ENCODE measurements at places on chromosomes 2 and 18. TPM values are rescaled to one million over a fixed set of nuclear protein-coding genes. Genes with fewer than 3 reads are reported as not detected.

Gene SERPINB10
- not detected for total RNA-seq

Gene CACNB4
- total RNA-seq, result 0.25 TPM

Gene RAB31
- 1.6 TPM for total RNA-seq

Gene EGR4
- total RNA-seq, result 0.10 TPM

Gene FBXO36
- 0.62 TPM for total RNA-seq

Gene MEP1B
- total RNA-seq, result 0.18 TPM

Gene PIGN
- 21.8 TPM for total RNA-seq

Gene NEU4
- total RNA-seq, result 0.26 TPM

Gene SLC14A1
- total RNA-seq, result 2.2 TPM

Gene UPP2
- not detected for total RNA-seq

Gene ADCY3
- total RNA-seq, result 21.4 TPM

GRCh38 chr2:211598238-211598637, 940.4 kb downstream of the ERBB4 start:
- DNase-seq, result no peak

GRCh38 chr2:27912512-27912911, 22.0 kb downstream of the BABAM2 start:
- DNase-seq, result no peak

DNA sequence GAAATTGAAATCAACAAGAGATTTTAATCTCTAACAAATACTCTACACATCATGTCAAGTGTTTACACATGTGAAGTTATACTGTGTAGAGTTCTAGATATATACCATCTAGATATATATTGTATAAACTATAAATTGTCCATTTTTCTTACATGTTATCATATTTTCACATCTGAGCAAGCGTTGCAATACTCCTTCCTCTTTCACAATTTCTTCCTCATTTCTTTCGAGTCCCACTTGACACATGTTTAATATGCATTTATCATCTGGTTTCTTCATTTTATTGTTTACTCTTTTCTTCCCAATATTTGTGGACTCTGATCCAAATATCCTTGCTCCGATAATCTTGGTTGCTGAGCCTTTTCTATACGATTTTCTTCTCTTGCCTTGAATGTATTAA, 50.2 kb downstream of the UNC80 start:
- DNase-seq, result no peak

GRCh38 chr2:67050622-67051021, 346.5 kb upstream of the ETAA1 start:
- DNase-seq, result no peak

DNA sequence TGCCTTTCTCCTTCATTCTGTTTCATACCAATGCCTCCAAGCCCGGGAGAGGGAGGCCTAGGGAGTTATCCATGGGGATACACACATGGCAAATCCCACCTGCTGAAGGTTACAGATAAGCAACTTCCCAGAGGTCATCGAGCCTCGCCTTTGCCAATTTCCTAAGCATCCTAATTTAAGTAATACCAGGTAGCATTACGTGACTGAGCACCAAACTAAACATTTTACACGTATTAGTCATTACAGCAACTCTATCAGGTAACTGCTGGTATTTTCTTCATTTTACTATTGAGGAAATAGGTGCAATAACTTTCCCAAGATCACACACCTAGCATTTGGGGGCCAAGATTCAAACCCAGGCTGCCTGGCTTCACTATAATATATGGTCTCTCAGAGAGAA, 30.1 kb upstream of the BZW1 start:
- DNase-seq, result no peak

DNA sequence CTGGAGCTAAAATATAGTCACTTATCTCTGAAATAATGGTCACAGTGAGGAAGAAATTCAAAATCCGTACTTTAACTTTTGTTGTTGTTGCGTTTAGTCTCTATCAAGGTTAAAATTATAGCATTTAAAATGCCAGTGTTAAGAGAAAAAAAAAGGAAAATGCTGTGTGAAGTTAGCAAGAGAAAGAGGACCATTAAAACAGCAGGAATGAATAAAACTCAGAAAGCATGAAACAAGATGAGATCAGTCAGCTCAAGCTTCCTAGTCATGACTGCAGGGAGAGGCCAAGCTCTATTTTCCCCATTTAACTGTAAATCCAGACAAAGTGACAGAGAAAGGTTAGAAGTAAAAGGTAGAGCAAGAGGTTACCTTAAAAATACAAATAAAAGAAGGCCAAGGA, 281.7 kb upstream of the ATP5MC3 start:
- no peak for DNase-seq

GRCh38 chr2:190723397-190724090, 74.7 kb downstream of the NAB1 start:
- no peak for DNase-seq

GRCh38 chr2:88651646-88652045, 24.4 kb upstream of the EIF2AK3 start:
- no peak for DNase-seq

DNA sequence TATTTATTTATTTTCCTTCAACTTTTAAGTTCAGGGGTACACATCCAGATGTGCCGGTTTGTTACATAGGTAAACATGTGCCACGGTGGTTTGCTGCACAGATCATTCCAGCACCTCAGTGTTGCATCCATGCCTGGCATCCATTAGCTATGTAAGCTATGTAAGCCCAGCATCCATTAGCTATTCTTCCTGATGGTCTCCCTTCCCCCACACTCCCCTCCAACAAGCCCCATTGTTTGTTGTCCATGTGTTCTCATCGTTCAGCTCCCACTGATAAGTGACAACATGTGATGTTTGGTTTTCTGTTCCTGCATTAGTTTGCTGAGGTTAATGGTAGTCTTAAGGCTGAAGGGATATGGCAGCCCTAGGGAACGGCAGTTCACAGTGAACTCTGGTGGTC, 203.4 kb downstream of the CTNNA2 start:
- DNase-seq, result no peak

- DNase-seq, result no peak
These were observed 31.0 kb downstream of the M1AP start for GRCh38 chr2:74617122-74617521.

- no peak for DNase-seq
These were observed 1135.6 kb upstream of the FAM98A start for GRCh38 chr2:34734662-34735061.

DNA sequence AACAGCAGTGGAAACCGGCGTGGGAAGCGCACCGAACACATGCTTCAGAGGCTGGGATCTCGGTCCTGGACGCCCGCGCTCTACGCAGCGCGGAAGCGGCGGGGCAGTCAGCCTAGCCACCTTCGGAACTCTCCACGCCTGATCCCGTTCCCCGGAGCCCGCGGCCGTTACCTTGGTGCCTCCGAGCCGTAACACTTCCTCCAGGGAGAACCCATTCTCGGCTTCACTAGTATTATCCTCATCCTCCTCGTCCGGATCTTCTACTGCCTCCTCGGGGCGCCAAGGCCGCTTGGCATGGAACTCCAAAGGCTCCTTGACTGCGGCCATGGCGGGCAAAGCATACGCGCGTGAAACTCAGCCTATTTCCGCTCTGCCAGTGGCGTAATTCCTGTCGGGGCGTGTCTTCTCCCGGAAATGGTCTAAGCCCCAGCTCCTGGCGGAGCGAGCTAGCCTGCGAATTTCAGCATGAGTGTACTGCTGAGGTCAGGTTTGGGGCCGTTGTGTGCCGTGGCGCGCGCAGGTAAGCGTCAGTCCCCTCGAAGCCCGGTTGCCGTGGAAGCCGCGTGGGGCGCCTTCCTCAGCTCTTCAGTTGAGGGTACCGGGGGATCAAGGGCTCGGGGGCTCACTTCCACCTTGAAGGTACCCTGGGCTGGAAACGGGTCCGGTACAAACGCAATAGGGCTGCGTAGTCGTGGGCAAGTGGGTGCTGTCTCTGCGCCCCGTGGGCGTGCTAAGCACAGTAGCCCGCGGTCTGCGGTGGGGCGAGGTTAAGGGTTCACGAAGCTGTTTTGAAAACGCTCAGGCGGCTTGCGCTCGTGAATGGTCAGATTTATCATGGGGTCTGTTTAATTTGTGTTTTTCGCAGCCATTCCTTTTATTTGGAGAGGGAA, at the start of the genes CEBPZ and NDUFAF7:
Gene CEBPZ, minus strand, starts transcription at position 356 of the 890 bp plus-strand sequence. Its CDS starts 29 bp downstream, at position 327.
Gene NDUFAF7, plus strand, starts transcription at position 418 of the 890 bp plus-strand sequence. Its CDS starts 48 bp downstream, at position 466.
- peak; percentile 86 for DNase-seq

GRCh38 chr2:102551329-102552096, 67.8 kb upstream of the SLC9A2 start:
- DNase-seq, result no peak

DNA sequence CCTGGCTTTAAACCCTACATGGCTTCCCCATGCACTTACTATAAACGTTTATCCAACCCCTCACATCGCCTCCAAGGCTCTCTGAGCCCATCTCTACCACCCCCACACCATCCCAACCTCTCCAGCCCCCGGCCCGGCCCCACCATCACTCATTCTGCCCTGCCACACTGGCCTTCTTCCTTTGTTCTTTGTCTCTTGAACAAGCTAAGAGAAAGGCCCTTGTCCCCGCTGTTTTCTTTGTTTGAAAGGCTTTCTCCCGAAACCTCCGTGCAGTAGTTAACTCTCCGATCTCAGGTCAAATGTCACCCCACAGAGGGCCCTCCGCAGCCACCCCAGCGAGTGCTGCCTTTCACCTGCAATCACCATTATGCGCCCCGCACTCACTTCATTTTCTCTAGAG, 100.4 kb downstream of the AFF3 start:
- DNase-seq, result no peak

DNA sequence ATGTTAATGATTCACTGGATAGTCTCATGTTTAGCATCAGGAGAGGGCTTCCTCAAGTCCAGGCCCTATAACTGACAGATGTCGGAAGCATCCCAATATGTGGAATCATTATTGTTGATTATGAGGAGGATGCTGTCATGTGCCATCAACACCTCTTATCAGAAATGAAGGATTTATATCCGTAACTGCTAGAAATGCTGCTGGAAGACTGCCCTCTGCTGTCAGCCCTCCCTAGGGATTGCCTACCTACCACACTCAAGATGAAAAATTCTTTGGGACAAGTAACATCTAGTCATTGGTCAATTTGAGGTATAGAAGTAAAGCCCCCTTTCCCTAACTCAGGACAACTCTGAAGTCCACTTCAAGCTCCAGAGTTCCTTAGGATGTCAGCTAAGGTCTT, 1166.5 kb upstream of the NXPH2 start:
- no peak for DNase-seq

DNA sequence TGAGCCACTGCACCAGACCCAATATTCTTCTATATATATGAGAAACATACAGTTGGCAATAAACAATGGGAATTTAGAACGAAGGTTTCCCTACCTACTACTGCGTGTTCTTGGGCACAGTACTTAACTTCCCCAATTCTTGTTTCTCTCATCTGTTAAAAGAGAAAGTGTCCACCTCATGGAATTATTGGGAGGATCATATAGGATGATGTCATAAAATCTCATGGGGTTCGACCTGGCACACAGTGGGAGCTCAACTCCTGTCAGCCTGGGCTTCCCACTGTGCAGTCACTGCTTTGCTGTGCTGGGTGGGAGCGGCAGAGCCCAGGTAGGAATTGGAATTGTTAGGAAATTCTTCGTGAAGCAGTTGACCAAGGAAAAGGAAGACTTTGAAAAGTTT, 203.3 kb downstream of the SH3BP4 start:
- no peak for DNase-seq

DNA sequence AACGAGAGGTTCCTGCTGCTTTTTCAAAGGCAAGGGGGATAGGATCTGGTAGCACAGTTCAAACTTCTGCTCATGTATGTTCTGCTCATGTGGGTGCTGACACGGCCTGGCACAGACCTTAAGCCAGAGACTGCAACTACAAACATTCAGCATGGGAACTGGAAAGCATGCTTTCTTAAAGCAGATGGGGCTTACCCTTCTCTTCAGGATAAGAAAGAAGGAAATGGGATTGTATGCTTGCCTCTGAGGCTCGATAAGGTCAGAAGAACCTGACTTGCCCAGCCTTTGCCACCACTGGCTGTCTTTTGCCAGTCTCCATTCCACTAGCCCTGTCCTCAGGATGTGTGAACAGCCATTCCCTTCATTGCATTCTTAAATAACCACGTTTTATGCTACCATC, 10.7 kb downstream of the DOCK10 start:
- DNase-seq, result no peak

DNA sequence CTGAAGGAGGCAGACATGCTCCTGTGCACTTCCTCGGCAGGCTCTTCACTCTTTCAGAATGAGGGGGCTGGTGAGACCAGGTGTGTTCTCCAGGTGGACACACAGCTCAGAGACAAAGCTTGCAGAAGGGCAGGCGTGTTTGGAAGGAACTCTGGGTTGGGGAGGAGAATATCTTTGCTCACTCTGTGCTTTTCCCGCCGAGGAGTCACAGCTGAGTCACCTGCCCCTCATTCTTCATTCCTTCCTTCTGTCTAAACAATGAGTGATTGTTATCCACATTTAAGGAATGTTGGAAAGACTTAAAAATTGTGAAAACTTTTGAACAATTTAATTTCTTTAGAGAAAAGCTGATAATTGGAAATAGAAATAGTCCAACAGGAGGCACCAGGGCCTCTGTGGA, 126.3 kb upstream of the TPO start:
- no peak for DNase-seq

DNA sequence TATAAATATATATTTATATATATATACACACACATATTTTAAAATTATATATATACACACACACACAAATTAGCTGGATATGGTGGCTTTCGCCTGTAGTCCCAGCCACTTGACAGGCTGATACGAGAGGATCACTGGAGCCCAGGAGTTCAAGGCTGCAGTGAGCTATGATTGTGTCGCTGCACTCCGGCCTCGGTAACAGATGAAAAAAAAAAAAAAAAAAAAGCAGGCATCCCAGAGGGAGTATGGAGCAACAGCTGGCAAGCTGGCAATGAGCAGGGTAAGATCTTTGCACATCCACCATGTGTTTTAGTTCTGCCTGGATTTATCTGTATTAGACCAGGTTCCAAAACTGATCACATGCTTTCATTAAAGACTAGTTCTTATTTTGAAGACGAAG, 170.1 kb downstream of the MAP2 start:
- no peak for DNase-seq

DNA sequence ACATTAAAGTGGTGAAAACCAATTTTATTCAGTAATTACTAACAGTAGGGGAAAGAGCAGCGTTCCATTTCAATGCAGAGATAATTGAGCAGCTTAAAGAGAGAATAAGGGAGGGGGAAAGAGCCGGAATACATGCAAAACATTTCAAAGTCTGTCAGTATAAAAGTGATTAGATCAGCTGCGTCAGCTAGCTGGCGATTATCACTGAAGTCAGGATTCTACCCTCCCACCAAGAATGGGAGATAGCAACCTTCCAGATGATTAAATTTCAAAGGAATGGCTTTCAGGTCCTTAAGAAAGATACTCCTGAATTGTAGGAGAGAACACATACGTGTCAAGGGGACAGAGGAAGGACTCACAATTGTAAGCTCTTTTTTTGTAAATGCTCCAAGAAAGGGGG, 2.7 kb upstream of the ZC3H6 start:
- DNase-seq, result no peak
